Lower lobe of right lung (tissue), 2 donors: ENCODE measurements at places on chromosomes 1 and 21. TPM values are rescaled to one million over a fixed set of nuclear protein-coding genes. Genes with fewer than 3 reads are reported as not detected.

Gene FLG
- total RNA-seq = not detected

Gene CADM3
- 8.8 TPM for total RNA-seq

Gene CACHD1
- 32.0 TPM for total RNA-seq

Gene FCRL2
- total RNA-seq = 1.3 TPM

Gene IL10
- 1.4 TPM for total RNA-seq

Gene PTPRF
- 176 TPM for total RNA-seq

Gene SLC22A15
- total RNA-seq = 26.8 TPM

DNA sequence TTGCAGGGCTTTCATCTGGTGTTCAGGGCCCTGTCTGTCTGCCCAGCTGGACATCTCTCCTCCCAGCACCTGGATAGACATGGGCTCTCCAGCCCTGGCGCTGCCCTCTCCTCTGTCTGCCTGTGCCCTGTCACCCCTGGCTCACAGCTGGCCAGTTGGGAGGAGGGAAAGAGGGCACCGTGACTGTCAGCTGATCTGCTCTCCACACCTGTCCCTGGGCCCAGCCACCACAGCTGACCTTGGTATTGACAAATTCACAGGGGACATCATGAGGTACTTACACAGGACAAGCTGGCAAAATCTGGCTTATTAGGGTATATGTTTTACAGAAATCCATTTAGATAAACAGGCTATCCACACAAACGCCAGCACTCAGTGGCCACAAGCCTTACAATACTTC lies 8.3 kb downstream of the TNR start:
- no peaks in the 10 kb centered on the region for H3K36me3 ChIP-seq
- H3K4me3 ChIP-seq = no peak overlapping the region
- H3K27me3 ChIP-seq = no peaks in the 10 kb centered on the region
- H3K27ac ChIP-seq = no peak overlapping the region
- DNase-seq = no peak

DNA sequence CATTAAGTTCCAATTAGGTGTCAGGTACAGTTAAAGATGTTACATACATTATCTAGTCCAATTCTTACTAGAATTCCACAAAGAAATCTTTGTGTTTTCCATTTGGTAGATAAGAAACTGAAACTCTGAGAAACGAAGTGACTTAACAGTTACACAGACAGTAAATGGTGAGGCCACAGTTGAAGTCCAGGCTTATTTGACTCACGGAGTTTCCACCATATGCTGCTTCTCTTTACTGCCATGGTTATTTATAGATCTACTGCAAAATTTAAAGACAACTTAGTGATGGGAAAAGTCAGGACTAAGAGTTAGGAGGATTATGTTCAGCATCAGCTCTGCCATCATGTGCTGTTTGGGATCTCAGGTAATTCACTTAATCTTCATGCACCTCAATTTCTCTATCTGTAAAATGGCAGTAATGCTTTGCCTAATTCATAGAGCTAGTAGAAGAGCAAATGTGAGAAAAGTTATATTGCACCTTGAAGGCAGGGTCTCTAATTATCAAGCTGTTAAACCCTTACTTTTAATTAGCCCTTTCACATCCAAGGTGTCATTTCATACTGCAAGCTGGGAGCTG lies 26.2 kb upstream of the SAMSN1 start:
- no peak overlapping the region for H3K27ac ChIP-seq
- H3K36me3 ChIP-seq = no peaks in the 10 kb centered on the region
- DNase-seq = no peak
- H3K4me3 ChIP-seq = no peak overlapping the region
- no peaks in the 10 kb centered on the region for H3K27me3 ChIP-seq

GRCh38 chr21:43301409-43302061 lies 125.4 kb downstream of the SIK1 start:
- H3K27me3 ChIP-seq = no peaks in the 10 kb centered on the region
- no peak overlapping the region for H3K4me3 ChIP-seq
- no peak overlapping the region for H3K27ac ChIP-seq
- no peaks in the 10 kb centered on the region for H3K36me3 ChIP-seq

DNA sequence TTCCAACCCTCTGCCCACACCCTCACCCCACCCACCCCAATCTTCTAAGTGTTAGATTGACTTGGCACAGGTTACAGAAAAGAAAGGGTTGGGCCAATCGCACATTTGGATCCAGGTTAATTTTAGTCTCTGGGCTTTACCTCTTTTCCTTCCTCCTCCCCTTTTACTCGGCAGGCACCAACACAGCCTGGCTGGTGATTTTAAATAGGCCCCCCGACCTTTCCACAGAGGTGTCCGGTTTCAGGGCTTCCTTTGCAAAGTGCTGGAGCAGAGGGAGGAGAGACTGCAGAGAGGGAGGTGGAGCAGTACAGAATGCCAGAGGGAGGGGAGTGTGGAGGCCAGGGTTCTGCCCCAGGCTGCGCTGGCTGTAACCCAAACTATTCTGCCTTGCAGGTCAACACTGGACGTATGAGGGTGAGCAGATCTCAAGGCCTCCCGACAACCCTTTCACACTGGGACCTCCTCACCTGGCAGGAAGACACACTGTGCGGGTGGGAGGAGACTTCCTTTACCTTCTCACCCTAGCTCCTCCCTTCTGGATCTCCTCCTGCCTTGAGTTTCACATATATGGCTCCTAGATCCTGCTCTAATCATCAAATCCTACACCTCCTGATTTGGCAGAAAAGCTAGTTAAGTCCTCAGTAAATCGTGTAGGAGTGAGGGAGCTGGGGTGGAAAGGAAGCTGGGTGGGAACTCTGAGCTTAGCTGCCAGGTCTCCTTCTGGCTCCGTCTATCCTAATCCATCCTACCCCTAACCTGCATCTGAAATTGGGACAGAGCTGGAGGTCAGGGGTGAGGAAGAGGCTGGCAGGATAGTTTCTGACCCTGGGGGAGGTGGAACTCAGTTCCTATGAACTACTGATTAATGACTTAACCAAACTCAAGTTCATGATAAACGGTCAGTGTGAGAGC lies 2.4 kb downstream of the CA14 start:
- H3K27ac ChIP-seq = peak overlapping the region; percentile 62
- peaks cover 11% of the 10 kb centered on the region for H3K36me3 ChIP-seq
- peaks cover 16% of the 10 kb centered on the region for H3K27me3 ChIP-seq

DNA sequence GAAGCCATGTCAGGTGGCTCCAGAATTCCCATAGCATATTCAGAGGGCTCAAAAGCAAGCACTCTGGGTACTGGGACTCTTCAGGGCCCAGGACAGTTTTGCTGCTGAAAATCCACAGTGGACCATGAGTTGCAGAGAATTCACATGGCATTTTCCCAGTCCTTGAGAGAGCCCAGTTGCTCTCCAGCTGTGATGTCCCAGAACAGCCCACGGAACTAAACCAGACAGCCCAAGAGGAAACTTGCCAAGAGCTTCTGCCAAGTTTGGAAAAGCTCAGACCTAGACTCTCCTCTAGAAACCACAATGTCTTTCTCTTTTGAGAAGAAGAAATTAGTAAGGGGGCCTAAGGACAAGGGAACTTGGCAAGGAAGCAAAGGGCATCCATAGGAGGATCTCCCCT lies 69.4 kb downstream of the RGS2 start:
- no peak overlapping the region for H3K4me3 ChIP-seq
- DNase-seq = no peak
- peaks cover 19% of the 10 kb centered on the region for H3K4me1 ChIP-seq
- no peaks in the 10 kb centered on the region for H3K27me3 ChIP-seq

- no peak overlapping the region for H3K4me3 ChIP-seq
- H3K27me3 ChIP-seq = no peaks in the 10 kb centered on the region
Measured at GRCh38 chr1:67680486-67680885, 4.5 kb upstream of the GADD45A start.

DNA sequence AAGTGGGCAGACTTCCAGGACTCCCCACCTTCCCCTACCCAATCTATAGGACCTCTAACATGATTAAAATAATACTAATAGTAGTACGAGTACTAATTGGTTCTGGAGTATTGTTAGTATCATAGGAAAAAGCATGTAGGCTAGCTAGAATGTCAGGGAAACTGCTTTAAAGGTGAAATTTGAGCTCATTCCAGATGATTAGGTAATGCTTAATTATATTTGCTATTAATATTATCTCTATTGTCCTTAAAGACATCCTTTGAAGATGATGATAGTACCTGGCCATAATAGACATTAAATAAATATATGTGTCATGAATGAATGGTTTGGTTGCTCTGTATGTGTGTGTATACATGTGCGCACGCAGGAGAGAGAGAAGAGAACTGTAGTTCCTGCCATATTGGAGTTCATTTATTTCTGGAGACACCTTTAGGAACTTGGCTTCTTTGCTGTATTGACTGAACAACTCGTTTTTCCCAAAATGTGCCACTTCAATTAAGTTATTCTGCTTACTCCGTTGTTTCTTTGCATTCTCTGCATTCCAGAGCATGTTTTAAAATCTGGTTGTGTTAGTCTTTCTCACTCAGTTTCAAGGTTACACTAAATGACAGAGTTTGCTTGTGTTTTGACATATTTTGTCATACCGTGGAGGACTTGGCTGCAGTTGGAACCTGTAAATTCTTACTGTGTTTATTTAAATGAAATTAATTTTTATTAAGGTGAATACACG lies 117.1 kb downstream of the OSBPL9 start:
- no peak overlapping the region for H3K27ac ChIP-seq
- DNase-seq = no peak
- no peak overlapping the region for H3K4me3 ChIP-seq
- no peaks in the 10 kb centered on the region for H3K36me3 ChIP-seq
- peaks cover 58% of the 10 kb centered on the region for H3K4me1 ChIP-seq
- H3K27me3 ChIP-seq = no peaks in the 10 kb centered on the region

DNA sequence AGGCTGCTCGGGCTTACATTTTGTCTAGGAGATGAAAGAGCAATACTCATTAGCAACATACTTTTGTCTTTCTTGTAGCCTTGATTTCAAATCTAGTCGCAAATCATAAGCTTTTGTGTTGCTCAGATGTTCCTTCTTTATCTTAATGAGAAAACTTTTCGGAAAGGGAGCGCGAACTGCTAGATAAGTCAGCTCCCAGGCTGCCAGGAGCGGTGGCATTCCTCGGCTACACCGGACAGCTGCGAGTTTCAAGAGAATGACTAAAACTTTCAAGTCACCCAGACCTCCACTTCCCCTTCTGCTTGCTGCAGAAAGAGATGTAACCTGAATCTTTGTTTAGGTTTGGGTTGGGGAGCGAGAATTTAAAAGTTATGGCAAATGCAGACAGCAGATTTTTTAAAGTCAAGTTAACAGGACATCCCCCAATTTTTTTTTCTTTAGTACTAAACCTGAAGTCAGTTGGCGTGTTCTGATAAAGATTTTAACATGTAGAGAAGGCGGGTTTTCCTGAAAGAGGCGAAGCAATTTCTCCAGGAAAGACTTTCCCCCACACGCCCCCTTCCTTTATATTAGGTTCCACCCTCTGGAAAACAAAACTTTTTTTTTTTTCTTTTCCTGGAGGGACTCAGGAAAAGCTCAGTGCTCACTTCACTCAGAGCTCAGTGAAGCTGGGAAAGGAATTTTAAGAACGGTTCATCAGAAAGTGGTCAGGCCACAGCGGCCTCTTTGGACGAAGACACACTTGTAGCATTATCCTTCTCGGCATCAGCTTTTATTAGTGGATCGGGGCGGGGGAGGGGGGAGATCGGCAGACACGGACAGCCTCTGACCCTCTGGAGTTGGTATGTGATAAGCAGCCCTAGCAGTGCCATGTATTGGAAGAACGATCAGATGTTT lies at the start of gene LHX8:
LHX8 (plus strand) TSS at position 639 of the 897 bp plus-strand sequence. CDS start 2,227 bp downstream, outside the sequence.
- H3K4me1 ChIP-seq = peaks cover 21% of the 10 kb centered on the region
- no peak for DNase-seq
- H3K36me3 ChIP-seq = no peaks in the 10 kb centered on the region
- no peak within 1 kb of the TSS for H3K27ac ChIP-seq

- H3K4me3 ChIP-seq = no peak overlapping the region
- no peaks in the 10 kb centered on the region for H3K36me3 ChIP-seq
- H3K27me3 ChIP-seq = no peaks in the 10 kb centered on the region
- H3K27ac ChIP-seq = no peak overlapping the region
Measured at GRCh38 chr1:172498857-172499256, 34.1 kb upstream of the SUCO start.

- no peak overlapping the region for H3K4me3 ChIP-seq
- no peak overlapping the region for H3K27ac ChIP-seq
- H3K36me3 ChIP-seq = no peaks in the 10 kb centered on the region
- no peaks in the 10 kb centered on the region for H3K4me1 ChIP-seq
- DNase-seq = no peak
Measured at GRCh38 chr1:152960452-152961044, 9.9 kb upstream of the SPRR4 start.

GRCh38 chr1:178664278-178664677 lies 60.8 kb upstream of the RALGPS2 start:
- no peaks in the 10 kb centered on the region for H3K36me3 ChIP-seq
- no peak for DNase-seq
- no peak overlapping the region for H3K27ac ChIP-seq
- no peak overlapping the region for H3K4me3 ChIP-seq

- H3K27me3 ChIP-seq = no peaks in the 10 kb centered on the region
- H3K4me1 ChIP-seq = peaks cover 45% of the 10 kb centered on the region
- H3K27ac ChIP-seq = peak overlapping the region; percentile 64
- H3K36me3 ChIP-seq = no peaks in the 10 kb centered on the region
- H3K4me3 ChIP-seq = no peak overlapping the region
- no peak for DNase-seq
Measured at GRCh38 chr21:38929652-38930051, 123.9 kb downstream of the ETS2 start.

DNA sequence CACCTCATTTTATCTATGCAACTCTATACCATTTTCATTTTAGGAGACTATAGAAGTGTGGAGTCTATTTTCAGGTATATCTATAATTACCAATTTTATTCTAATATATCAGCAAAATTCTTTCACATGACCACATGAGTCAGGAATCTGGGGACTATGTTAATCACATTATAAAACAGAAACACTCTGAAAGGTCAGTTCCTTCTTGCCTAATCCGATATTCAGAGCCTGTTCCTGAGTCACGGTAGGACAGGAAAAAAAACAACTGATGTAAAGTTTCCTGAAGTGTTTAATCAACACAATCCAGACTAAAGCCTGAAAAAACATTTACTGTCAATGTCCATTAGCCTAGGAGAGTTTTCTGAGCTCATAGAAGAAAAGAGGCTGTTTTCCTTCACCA lies 1902.3 kb downstream of the NCAM2 start:
- H3K36me3 ChIP-seq = no peaks in the 10 kb centered on the region
- no peak overlapping the region for H3K4me3 ChIP-seq
- H3K4me1 ChIP-seq = no peaks in the 10 kb centered on the region
- no peak overlapping the region for H3K27ac ChIP-seq

DNA sequence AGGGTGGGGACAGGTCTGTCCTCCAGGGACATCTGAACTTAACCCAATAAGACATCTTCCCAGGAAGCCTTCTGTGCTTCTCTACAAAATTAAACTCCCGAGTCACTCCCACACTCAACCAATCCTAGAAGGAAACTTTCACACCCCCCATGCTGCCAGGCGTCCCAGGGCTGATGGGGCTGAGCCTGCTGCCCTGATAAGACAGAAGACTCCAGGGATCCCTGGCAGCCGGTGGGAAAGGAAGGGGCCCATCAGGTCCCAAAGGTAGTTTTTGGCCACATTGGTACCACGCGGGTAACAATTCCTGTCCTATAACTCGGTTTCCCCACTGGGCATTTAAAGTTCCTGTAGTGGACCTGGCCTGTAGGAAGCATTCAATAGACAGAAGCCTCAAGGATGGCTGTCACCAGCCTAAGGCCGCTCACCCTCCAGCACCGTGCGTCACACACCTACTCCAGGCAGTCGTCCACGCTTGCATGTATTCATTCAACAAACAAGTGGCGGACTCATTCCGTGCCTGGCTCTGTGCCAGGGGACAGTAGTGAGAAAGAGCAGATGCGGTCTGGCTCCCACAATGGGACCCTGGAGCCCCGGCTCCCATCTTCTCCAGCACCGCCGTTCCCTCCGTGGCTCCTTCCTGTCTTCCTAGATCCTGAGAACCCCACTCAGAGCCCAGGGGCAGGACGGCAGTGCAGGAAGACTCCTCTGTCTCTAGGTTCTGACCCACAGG lies 465.2 kb downstream of the NPHP4 start:
- no peak for DNase-seq
- no peaks in the 10 kb centered on the region for H3K4me1 ChIP-seq
- H3K4me3 ChIP-seq = no peak overlapping the region
- H3K36me3 ChIP-seq = no peaks in the 10 kb centered on the region
- H3K27ac ChIP-seq = no peak overlapping the region
- H3K27me3 ChIP-seq = peaks cover 3% of the 10 kb centered on the region
